AG04450 (cell line): ENCODE measurements at places on chromosomes 2 and 18.

- DNase-seq = no peak
Observed at GRCh38 chr2:160322320-160322719, 122.2 kb upstream of the ITGB6 start.

DNA sequence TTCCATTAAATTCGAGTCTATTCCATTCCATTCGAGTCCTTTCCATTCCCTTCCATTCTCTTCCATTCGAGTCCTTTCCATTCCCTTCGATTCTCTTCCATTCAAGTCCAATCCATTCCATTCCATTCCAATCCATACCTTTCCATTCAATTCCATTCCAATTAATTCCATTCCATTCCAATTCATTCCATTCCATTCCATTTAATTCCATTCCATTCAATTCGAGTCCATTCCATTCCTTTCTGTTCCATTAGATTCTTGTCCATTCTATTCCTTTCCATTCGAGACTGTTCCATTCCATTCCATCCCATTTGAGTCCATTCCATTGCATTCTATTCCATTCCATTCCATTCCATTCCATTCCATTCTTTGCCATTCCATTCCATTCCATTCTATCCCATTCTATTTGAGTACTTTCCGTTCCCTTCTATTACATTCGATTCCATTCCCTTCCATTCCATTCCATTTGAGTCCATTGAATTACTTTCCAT lies 1130.0 kb downstream of the RPIA start:
- no peak for DNase-seq

GRCh38 chr18:49658823-49659404 lies 97.1 kb downstream of the LIPG start:
- DNase-seq = no peak

GRCh38 chr2:126906781-126907180 lies 8.1 kb downstream of the TEX51 start:
- DNase-seq = no peak

DNA sequence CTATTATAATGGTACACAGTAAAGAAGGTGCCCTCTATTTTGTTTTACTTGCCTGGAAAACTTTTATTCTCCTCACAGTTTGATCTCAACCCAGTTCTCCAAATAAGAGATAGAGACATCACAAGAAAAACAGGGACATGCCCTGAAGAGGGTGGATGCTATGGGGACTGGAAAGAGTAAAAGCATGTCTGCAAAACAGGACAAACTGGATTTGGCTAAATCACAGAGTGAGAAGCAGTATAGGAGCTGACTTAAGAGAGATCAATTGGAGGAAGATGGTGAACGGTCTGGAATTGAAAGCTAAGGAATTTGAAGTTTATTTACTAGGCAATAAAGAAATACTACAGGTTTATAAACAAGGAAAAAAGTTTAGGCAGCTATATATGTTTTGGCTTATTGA lies 33.0 kb downstream of the SP140L start:
- DNase-seq = no peak

GRCh38 chr2:241458687-241459086 lies 49.7 kb downstream of the STK25 start:
- no peak for DNase-seq

- DNase-seq = no peak
Observed at GRCh38 chr2:203535784-203536585, 884 bp upstream of the RAPH1 start.

DNA sequence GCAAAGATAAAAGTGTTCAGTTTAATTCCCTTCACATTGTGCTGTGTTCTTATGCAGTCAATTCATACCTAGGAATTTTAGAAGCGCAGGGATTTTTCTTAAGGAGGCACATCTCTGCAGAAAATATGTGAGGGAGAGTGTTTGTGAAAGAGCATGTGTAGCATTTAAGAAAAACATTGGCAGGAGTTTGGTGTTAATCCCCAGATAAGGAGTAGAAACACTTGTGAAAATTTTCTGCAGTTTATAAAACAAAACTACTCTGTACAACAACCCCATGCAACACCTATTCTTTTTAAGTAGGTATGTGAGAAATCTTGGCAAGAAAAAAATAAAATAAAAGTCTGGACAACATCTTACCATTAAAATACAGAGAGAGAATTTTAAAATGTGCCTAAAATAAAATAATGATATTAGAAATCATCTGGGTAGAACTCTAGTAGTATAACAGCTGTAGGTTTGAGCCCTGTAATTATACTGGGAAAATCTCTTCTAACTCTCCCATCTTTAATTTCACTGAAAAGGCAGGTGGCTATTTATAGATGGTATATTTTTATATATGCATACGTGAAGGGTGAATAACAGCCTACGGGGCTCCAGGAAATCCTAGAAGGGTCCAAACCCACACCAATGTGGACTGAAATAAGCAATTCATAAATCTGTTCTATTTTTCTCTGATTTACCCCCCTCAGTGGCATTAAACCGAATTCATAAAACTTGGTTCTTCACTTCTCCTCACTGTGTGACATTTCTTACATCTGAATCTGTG lies 6.6 kb downstream of the FZD7 start:
- DNase-seq = no peak

- DNase-seq = no peak
Observed at GRCh38 chr2:135615404-135615803, 84.1 kb downstream of the R3HDM1 start.

DNA sequence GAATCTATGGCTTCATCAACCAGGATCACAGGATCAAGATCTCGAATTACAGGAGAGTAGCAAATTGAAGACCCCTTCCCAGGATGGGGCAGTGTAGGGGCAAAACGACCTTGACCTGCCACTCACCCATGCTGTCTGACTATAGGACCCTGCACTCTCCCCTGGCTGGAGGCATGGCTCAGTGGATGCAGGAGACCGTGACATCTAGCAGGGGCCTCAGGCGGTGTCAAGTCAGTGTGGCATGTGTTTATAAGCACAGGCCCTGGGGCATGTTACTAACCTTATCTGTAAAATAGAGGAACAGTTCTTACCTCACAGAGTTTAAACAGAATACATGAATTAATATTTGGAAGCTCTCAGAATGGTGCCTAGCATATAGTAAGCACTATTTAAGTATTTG lies 3.5 kb downstream of the HAAO start:
- DNase-seq = no peak

DNA sequence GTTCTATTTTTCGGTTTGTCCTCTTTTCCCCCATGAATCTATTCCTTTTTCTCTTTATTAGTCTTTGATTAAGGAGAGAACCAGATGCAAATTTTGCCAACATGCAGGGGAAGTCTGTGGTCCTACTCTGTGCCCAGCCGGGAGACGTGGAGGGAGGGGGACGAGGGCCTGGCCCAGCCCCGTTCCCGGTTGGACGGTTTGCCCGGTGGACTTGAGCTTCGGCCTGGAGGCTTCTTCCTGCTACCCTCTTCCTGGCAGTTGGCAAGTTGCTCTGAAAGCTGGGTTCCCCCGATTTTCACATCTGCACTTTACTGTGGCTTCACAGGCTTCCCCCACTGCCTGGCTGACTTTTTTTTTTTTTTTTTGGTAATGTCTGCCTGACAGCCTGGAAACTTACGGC lies 39.3 kb upstream of the GBX2 start:
- no peak for DNase-seq

DNA sequence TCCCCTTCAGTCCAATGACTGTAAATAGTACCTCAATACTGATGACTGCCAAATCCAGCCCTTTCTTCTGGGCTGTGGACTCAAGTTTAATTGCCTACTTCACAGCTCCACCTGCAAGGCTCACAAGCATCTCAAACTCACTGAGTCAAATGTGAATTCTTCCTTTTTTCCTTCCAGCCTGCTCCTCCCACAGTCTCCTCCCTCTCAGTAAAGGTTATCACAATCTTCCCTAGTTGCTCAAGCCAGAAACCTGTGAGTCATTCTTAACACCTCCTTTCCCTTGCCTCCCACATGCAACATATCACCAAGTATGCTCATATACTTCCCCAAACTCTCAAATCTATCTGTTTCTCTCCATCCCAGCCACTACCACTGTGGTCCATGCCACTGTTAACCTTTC lies 3.7 kb upstream of the MFSD6 start:
- DNase-seq = no peak

DNA sequence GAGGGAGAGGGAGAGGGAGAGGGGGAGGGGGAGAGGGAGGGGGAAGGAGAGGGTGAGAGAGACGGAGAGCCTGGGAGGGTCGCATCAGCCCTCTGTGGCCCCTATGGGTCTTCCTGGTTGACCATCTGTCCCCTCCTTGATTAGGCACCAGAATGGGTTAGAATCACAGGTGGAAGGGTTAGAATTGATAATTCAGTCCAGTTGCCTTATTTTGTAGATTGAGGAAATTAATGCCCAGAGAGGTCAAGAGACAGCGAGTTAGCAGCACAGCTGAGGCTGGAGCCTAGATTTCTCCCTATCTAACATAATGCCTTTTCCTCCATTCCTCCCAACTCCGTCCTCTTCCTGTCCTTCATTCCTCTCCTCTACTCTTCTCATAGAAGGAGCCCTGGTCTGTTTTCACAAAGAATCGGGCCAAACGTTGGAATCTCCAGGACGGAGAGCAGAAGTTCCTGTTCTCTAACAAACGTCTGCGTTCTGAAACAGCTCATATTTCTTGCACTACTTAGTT lies 338 bp upstream of the THUMPD2 start:
- no peak for DNase-seq

- no peak for DNase-seq
Observed at GRCh38 chr2:48398285-48399002, 131.5 kb upstream of the STON1 start.

GRCh38 chr18:57947117-57947516 lies 96.9 kb upstream of the NEDD4L start:
- no peak for DNase-seq

DNA sequence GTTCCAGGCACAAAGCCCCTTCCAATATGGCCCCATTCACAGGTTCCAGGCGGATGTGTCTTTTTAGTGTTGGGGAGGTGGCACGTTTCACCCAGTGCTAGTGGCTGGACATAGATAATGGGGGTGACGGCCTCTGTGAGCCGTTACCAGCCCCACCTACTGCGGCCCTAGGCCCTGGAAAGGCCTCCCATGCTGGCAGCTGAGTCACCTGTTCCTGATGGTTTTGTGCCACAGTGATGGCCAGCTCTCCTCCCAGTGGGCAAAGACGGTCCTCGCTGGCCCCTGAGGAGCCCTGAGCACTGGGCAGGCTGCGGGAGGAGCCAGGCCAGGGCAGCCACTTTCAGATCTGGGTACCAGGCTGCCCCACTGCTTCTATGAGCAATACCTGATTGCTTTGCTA lies 40.0 kb upstream of the GPC1 start:
- no peak for DNase-seq

DNA sequence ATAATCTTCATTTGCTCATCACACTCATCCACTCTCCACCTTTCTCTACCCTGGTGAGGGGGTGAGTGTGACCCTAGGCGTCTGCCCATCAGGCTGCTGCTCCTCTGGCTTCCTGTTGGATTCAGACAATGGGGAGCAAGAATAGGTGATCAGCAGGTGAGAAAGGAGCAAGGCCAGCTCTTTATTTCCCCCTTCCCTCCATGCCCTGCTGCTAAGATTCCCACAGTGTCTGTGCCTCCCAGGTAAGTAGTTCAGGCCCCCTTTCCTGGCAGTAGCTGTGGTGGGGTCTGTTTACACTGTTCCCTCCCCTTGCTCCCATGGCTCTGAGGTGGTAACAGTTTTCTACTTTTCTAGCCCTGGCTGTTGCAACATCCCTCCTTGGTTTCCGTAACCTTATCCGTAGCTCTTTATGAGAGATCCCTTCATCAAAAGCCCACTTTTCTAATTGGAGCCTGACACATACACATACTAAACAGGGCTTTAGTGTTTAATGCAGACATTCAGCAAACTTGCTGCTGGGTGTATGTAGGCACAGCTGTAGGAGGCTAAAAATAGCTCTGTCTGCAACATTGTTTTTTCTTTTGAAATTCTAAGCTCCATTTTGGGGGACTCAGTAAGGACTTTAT lies 27.5 kb downstream of the MAP2 start:
- DNase-seq = no peak

- DNase-seq = peak; percentile 42
Observed at GRCh38 chr2:223075301-223076270, 23.6 kb downstream of the KCNE4 start.

DNA sequence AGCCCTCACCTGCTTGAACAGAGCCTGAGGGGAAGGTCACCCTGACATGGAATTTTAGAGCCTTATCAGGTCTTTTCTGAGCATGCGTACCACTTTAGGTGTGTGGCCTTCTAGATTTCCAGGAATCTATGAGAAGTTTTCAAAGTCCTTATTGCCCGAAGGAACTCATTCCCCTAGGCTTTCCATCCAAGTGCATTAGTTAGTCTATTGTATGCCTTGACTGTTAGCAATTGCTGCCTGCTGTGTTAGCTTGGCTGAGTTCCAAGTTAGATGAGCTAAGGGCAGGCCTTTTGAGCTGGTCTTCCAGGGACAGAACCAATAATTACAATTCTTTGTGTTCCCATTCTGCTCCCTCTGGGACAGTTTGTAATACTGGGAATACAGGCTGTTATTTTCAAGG lies 30.8 kb upstream of the PUM2 start:
- no peak for DNase-seq

DNA sequence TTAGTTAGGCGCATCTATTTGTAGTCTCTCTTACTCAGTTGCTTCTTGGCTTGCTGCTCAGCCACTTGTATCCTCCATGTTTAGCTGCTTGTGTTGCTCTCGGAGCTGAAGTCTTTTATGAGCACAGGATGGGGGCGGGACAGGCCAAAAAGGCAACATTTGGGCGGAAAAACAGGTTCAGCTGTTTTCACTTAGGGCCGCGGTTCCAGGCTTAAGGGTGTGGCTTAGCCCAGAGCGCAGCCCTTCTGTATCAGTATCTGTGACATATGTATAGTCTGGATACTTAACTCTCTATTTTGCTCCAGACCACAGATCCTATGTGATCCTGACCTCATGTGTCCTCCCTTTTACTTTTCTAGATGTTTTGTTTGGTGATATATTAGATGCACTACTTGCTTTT lies 763.5 kb downstream of the SUCLG1 start:
- DNase-seq = no peak

DNA sequence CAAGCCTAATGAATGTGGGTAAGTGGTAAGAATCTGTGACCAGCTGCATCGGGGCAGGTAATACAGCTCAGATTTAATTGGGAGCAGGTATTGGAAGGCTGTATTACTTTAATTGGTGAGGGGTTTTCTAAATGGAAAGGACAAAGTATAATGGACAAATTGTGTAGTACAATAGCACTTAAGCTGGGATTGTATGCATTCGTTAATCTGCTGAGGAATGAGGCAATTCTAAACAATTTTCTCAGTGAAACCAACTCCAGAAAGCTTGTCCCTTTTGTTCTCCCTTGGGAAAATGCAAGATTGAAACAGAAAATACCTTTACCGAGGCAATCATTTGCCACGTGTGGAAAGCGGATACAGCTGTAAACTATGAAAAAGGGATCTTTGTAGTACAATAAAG lies 801.6 kb upstream of the POU3F3 start:
- DNase-seq = no peak

GRCh38 chr2:144364944-144365738 lies 154.8 kb downstream of the ZEB2 start:
- DNase-seq = no peak

- DNase-seq = no peak
Observed at GRCh38 chr2:102185347-102185746, 1.5 kb upstream of the IL1RL2 start.

- DNase-seq = no peak
Observed at GRCh38 chr2:199336546-199336945, 121.2 kb downstream of the SATB2 start.

- no peak for DNase-seq
Observed at GRCh38 chr2:241142593-241142992, 6.7 kb downstream of the PASK start.
